ENCODE measurements at places on chromosomes 13 and 19.

DNA sequence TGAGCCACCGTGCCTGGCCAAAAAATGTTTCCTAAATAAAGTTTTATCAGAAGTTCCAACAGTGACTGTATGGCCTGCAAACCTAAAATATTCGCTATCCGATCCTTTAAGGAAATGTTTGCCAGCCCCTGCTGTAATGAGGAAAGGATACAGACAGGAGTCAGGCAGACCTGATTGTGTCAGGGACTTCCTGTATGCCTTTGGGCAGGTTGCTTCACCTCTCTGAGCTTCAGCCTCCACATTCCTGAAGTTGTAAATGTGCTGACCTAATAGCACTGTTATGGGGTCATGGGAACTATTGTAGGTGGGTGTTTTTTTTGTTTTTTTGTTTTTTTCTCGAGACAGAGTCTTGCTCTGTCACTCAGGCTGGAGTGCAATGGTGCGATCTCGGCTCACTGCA is 6.2 kb downstream of the ABHD8 start:
- no peak for DNase-seq

DNA sequence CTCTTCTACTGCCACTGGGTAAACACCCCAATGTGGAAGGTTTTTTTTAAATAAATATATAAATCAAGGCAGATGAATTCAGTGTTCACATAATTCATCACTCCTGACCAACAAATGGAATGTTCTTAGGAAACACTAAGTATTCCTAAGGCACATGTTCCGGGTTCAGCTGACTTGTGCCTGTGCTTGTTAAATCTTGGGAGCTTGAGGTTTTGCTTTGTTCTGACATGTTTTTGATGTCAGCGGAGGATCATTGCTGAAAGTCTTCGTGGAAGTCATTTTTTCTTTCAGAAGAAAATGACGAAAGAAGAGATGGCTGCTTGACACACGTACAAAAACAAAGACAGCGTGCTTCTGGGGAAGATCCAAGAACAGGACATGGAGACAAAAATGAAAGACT is 185.8 kb downstream of the MZT1 start:
- no peak for DNase-seq

- no peak for DNase-seq
Observed at GRCh38 chr19:47143322-47144073, 12.9 kb downstream of the SAE1 start.

DNA sequence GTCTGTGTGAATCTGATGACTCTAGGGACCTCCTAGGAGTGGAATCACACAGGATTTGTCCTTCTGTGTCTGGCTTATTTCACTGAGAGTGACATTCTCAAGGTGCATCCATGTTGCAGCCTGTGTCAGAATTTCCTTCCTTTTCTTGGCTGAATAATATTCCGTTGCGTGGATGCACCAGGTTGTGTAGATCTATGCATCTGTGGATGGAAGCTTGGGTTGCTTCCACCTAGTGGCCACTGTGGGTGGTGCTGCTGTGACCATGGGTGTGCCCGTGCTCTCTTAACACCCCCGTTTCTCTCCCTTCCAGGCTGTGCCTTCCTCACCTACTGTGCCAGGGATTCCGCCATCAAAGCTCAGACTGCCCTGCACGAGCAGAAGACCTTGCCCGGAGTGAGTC is 26.2 kb downstream of the CELF5 start:
- DNase-seq = no peak

- no peak for DNase-seq
Observed at GRCh38 chr19:50030225-50030624, 4.4 kb downstream of the ZNF473 start.

DNA sequence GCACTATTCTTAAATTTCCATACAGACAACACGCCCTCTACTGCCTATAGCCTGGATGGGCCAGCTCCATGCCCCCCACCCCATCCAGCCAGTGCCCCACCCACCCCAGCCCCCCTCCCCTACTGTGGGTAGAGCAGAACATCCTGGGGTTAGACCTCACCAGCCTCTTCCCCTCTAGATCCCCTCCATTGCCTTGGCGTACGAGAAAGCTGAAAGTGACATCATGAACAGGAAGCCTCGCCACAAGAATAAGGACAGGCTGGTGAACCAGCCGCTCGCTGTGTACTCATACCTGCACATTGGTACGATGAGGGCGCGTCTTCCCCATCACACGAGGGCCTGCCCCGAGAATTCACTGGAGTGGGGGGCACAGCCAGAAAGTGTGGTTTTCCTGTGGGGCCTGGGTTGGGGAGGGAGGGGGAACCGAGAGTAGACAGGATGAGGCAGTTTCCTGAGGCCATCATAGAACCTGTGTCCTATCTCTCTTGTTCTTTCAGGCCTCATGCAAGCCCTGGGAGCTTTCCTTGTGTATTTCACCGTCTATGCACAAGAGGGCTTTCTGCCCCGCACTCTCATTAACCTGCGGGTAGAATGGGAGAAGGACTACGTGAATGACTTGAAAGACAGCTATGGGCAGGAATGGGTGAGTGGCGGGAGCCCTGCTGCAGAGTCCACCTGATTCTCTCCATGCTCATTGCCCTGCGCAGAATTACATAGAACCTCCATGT is 29.1 kb downstream of the ATP12A start:
- DNase-seq = no peak

DNA sequence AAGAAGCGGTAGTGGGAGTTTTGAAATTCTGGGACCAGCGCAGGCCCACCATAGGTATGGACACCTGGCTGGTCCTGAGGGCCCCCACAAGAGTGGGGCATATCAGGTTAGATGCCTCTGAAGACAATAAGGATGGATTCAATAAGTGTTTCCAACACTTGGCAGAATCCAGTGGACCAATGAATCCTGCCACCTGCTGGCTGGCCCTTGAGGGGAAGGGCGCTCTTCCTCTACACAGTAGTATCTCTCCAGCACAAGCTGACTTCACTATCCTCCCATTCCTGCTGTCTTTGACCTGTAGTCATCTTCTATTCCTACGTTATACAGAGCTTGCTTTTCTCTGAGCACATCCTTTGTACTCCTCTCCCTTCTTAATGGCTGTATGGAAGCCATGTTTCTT is 199.7 kb upstream of the TSHZ3 start:
- DNase-seq = no peak

DNA sequence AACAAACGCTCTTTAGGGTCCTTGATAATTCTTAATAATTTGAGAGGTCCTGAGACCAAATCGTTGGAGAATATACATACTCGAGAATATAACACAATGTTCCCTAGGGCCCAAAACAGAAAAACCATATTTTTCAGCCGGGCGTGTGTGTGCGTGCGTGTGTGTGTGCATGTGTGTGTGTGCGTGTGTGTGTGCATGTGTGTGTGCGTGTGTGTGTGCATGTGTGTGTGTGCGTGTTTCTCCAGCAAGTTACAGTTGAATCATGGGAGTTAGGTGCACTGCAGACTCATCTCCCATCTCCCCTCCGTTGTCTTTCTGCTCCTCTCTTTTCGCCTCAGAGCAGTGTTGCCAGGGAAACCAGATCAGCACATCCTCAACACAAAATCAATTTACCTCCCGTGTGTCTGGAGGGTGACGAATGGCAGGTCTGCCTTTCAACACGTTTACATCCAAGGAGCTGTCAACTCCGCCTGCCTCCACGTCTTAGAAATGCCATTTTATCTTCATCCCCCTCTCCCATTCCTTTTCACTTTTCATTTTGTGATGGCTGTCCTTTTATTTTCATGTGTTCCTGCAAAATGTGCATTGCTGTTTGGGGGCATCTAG is 8.3 kb upstream of the PNMA8B start:
- no peak for DNase-seq

DNA sequence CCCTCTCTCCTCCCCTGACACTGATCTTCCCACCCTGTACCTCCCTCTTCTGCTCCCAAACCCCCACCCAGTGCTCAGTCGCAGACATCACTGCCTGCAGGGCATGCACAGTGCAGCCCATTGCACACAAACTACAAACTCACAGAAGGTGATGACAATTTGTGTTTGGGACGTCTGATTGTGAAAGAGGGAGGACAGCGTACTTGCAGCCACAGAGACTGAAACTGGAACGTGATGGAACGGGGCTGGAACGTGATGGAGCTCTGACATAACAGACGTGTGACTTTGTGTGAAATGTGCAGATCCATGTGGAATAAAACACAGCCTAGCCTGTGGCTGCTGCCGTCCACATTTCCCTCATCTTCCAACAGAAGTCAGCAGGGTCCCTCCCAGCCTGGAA is 57.3 kb upstream of the CEACAM8 start:
- DNase-seq = no peak

DNA sequence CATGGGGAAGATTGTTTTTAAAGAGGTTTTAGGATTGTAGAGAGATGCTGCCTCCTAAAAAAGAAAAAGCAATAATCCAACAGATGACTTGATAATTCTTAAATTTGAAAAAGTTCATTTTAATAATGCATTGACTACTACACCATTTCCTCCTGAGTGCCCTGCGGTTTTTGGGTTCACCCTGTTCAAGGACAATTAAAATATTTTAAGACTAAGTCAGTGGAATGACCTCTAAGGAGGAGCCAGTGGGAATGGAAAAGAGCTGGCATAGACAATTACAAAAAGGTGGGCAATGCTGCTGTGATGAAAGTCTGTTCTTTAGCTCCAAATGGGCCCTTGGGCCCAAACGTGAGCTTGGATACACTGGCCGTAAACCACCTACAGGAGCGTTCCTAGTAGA is 217.8 kb downstream of the LHFPL6 start:
- no peak for DNase-seq

Data from NCI-H2107 (cell line).